ENCODE measurements at places on chromosomes 7 and 10. TPM values are rescaled to one million over a fixed set of nuclear protein-coding genes. Genes with fewer than 3 reads are reported as not detected.

Gene LIPJ
- total RNA-seq = 0.39 TPM

- no peak for DNase-seq
- no peaks in the 10 kb centered on the region for H3K27me3 ChIP-seq
- peak overlapping the region; percentile 72 for H3K4me3 ChIP-seq
- H3K27ac ChIP-seq = peak overlapping the region; percentile 79
These were observed 760 bp downstream of the THNSL1 start for GRCh38 chr10:25017154-25017590.

DNA sequence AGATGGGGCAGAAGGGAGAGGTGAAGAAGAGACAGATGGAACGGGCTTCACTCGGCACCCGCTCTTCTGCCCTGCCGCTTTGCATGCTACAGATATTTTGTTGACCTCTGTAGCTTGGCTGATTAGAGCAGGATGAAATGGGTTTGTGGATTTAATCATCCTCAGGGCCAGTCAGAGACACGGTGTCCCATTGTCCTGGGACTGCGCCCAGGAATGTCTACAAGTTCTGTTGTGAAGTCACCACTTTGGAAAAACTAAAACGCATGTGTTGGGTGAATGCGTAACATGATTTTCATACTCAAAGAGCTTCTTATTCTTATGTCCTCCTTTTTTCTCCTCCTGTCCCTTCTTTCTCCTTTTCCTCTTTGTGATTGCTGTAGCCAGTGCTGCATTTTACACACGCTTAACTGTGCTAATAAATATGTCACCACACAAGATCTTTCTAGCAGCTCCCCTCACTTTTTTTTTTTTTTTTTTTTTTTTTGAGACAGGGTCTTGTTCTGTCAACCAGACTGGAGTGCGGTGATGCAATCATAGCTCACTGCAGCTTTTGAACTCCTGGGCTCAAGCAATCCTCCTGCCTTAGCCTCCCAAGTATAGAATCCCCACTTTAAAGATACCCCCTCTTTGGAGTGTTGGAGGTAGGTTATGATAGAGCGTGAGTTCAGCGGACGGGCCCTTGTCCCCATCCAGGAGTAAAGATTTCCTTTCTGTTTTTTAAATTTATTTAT lies 3.4 kb downstream of the CPA4 start:
- H3K36me3 ChIP-seq = no peaks in the 10 kb centered on the region
- no peak for DNase-seq
- no peak overlapping the region for H3K4me3 ChIP-seq
- H3K4me1 ChIP-seq = peaks cover 9% of the 10 kb centered on the region
- no peaks in the 10 kb centered on the region for H3K27me3 ChIP-seq

- no peaks in the 10 kb centered on the region for H3K36me3 ChIP-seq
- no peak overlapping the region for H3K4me3 ChIP-seq
- DNase-seq = no peak
- no peak overlapping the region for H3K27ac ChIP-seq
- no peaks in the 10 kb centered on the region for H3K27me3 ChIP-seq
- H3K4me1 ChIP-seq = no peaks in the 10 kb centered on the region
These were observed 73.2 kb downstream of the SEM1 start for GRCh38 chr7:96636342-96636860.

Gene OR2A7
- total RNA-seq = 1.3 TPM

- DNase-seq = no peak
- no peaks in the 10 kb centered on the region for H3K4me1 ChIP-seq
- no peaks in the 10 kb centered on the region for H3K27me3 ChIP-seq
These were observed at the start of gene PRSS1 for GRCh38 chr7:142749218-142749993. PRSS1 (plus strand) TSS chr7:142749472; CDS start chr7:142749485, 13 bp downstream.

DNA sequence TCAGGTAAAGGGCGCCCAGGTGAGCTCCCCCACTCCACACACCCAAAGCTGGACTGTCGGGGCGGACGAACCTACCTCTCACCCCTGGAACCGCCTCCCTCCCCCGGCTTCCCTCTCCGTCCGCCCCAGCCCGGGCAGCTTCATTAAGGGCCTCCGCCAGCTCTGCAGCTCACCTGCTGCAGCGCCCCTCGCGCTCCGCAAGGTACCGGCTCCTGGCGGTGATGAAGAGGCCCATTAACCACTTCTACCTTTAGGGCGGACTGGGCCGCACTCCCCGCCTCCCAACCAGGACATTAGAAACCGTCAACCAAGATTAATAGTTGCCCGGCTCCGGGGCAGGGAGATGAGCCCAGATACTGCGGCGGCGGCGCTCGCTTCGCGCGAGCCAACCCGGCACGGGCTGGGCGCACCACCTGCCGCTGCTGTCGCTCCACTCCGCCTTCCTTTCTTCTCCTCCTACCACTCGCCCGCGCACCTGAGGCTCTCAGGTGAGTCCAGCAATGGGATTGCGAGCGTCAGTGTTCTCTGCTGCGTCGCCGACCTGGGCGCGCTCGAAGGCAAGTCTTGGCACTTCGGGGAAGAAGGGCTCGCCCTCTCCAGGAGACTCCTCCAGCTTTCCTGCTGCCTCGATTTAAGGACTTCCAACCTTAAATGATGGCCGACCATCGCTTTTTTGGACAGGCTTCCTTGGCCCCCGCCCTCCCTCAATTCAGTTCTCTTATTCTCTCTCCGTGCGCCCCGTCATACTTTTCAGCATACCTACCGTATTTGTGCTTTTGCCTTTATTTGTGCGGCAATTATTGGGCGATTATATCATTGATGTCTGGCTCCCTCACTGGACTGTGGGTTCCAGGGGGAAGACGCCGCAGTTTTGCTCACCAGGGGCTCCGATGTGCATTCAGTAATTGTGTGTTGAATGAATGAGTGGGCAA lies 13.6 kb upstream of the KAZALD1 start:
- H3K36me3 ChIP-seq = no peaks in the 10 kb centered on the region
- peak; percentile 28 for DNase-seq
- H3K4me1 ChIP-seq = peaks cover 9% of the 10 kb centered on the region
- H3K27ac ChIP-seq = no peak overlapping the region

DNA sequence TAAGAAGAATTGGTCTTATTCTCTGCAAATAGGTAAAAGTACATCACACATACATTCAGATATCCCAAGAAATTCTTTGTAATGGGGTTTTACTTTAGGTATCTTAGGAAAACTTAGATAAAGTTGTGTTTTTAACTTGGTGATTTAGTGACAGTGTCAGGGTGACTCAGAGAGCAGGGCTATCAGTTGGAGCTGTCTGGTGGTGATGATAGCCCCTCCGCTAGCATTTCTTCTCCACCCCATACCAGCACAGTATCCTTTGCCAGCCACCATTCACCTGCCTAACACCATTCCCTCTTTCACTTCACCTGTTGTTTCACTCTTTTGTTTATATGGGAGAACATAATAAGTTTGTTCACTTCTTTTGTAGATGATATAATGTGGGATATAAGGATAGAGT lies 30.4 kb downstream of the VPS50 start:
- H3K27me3 ChIP-seq = no peaks in the 10 kb centered on the region
- no peaks in the 10 kb centered on the region for H3K4me1 ChIP-seq
- DNase-seq = no peak
- no peak overlapping the region for H3K27ac ChIP-seq

Gene CRTAC1
- total RNA-seq = not detected

Gene FAM13C
- not detected for total RNA-seq

GRCh38 chr10:124446830-124447750 lies 2.7 kb downstream of the NKX1-2 start:
- DNase-seq = no peak
- H3K27me3 ChIP-seq = peaks cover 50% of the 10 kb centered on the region
- no peak overlapping the region for H3K27ac ChIP-seq
- no peak overlapping the region for H3K4me3 ChIP-seq

Gene GNB2
- total RNA-seq = 127 TPM

DNA sequence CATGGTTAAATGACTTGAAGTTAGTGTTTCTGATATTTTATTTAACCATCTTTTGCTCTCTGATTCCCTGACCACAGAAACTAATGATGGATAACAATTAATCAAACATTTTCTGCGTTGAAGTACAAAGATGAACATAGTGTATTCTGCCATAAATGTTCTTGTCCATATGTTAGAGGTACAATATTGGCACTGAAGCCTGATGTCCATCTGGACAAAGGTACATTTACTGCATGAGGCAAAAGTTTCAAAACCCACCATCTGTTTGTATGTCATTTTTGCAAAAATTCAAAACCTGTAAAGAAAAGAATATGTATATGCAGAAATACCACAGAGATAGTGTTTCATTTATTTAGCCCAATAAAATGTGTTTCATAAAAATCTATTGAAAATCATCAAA lies 861.5 kb downstream of the ANKRD7 start:
- H3K27ac ChIP-seq = no peak overlapping the region
- no peaks in the 10 kb centered on the region for H3K4me1 ChIP-seq
- no peak overlapping the region for H3K4me3 ChIP-seq
- no peaks in the 10 kb centered on the region for H3K36me3 ChIP-seq

- no peak for DNase-seq
- H3K27me3 ChIP-seq = no peaks in the 10 kb centered on the region
- H3K27ac ChIP-seq = no peak overlapping the region
- H3K4me3 ChIP-seq = no peak overlapping the region
- peaks cover 24% of the 10 kb centered on the region for H3K4me1 ChIP-seq
These were observed 4.7 kb upstream of the ZNF775 start for GRCh38 chr7:150374472-150374871.

Gene ANK3
- total RNA-seq = 21.6 TPM

Gene FAM237B
- not detected for total RNA-seq

- no peaks in the 10 kb centered on the region for H3K4me1 ChIP-seq
- no peak for DNase-seq
- H3K36me3 ChIP-seq = no peaks in the 10 kb centered on the region
- H3K27ac ChIP-seq = no peak overlapping the region
These were observed 285.2 kb downstream of the DNAJB6 start for GRCh38 chr7:157622000-157622399.

- H3K36me3 ChIP-seq = no peaks in the 10 kb centered on the region
- no peak overlapping the region for H3K27ac ChIP-seq
- H3K27me3 ChIP-seq = no peaks in the 10 kb centered on the region
- no peak for DNase-seq
These were observed 9.1 kb downstream of the BTBD16 start for GRCh38 chr10:122280156-122280555.

GRCh38 chr7:833601-834258 lies 1.5 kb downstream of the SUN1 start:
- H3K27me3 ChIP-seq = no peaks in the 10 kb centered on the region
- H3K36me3 ChIP-seq = no peaks in the 10 kb centered on the region
- no peak for DNase-seq
- H3K4me3 ChIP-seq = no peak overlapping the region
- peaks cover 31% of the 10 kb centered on the region for H3K4me1 ChIP-seq

DNA sequence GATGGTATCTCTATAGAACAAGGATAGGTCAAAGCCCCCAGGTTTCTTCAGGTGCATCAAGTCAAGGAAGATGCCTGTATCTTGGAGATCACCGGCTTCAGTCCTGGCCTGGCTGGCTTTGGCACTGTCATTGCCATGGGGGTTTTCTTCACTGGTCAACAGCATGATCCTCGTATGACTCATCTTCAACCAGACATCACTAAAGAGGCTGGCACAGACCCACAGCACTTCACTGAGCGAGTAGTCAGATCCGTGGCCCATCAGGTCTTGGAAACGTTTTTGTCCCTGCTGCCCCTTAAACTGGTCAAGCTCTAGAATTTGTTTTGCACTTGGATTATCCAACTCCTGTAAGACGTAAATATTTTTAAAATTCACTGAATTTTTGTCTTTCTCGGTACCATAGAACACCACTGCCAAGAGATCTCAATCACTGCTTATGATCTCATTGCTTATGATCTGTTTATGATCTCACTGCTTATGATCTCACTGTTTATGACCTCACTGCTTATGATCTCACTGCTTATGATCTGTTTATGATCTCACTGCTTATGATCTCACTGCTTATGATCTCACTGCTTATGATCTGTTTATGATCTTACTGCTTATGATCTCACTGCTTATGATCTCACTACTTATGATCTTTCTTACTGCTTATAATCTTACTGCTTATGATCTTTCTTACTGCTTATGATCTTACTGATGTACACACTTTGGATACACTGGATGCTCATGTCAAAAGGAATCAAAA lies 135.2 kb downstream of the CYP26A1 start:
- no peaks in the 10 kb centered on the region for H3K27me3 ChIP-seq
- no peak for DNase-seq
- no peak overlapping the region for H3K4me3 ChIP-seq
- H3K27ac ChIP-seq = no peak overlapping the region
- H3K36me3 ChIP-seq = no peaks in the 10 kb centered on the region
